ENCODE measurements at places on chromosomes 1 and 21. TPM values are rescaled to one million over a fixed set of nuclear protein-coding genes. Genes with fewer than 3 reads are reported as not detected.

The C8B gene
- not detected for total RNA-seq

The PGLYRP4 gene
- total RNA-seq, result not detected

The PSMA5 gene
- 233 TPM for total RNA-seq

The SLC1A7 gene
- total RNA-seq, result not detected

The NFIA gene
- 3.6 TPM for total RNA-seq

The RGS13 gene
- total RNA-seq, result not detected

The PDE9A gene
- total RNA-seq, result 2.2 TPM

The NR1I3 gene
- not detected for total RNA-seq

The C1orf94 gene
- not detected for total RNA-seq

The AVPR1B gene
- not detected for total RNA-seq

The HORMAD1 gene
- not detected for total RNA-seq

The PAPPA2 gene
- 1.2 TPM for total RNA-seq

The SAMD13 gene
- total RNA-seq, result 0.80 TPM

The FAM72B gene
- total RNA-seq, result 22.6 TPM

The ADORA3 gene
- total RNA-seq, result not detected

The HENMT1 gene
- total RNA-seq, result 32.4 TPM

The F13B gene
- not detected for total RNA-seq

The GBP1 gene
- total RNA-seq, result 61.6 TPM

The HRNR gene
- total RNA-seq, result not detected

The RHEX gene
- not detected for total RNA-seq

The SERTAD4 gene
- total RNA-seq, result not detected

The CCDC181 gene
- total RNA-seq, result 0.57 TPM

The GSTM1 gene
- total RNA-seq, result not detected

The ACTN2 gene
- total RNA-seq, result not detected

The CELA3A gene
- not detected for total RNA-seq

The ADGRL4 gene
- not detected for total RNA-seq

The CDK18 gene
- total RNA-seq, result 2.5 TPM

The SHISAL2A gene
- total RNA-seq, result 13.1 TPM

The TNFRSF4 gene
- total RNA-seq, result 152 TPM

The RNF2 gene
- 27.2 TPM for total RNA-seq

The MANEAL gene
- total RNA-seq, result 6.3 TPM

The ELAPOR1 gene
- 12.5 TPM for total RNA-seq

The AKR7A2 gene
- 44.1 TPM for total RNA-seq

The SUSD4 gene
- total RNA-seq, result not detected

The SLAMF1 gene
- total RNA-seq, result 102 TPM

The KRTAP13-3 gene
- not detected for total RNA-seq

The NUDT17 gene
- total RNA-seq, result 2.9 TPM
